ENCODE measurements at places on chromosomes 5 and 9.
A peak's percentile ranks its signal among the peaks of the same experiment; 100 is the strongest.

DNA sequence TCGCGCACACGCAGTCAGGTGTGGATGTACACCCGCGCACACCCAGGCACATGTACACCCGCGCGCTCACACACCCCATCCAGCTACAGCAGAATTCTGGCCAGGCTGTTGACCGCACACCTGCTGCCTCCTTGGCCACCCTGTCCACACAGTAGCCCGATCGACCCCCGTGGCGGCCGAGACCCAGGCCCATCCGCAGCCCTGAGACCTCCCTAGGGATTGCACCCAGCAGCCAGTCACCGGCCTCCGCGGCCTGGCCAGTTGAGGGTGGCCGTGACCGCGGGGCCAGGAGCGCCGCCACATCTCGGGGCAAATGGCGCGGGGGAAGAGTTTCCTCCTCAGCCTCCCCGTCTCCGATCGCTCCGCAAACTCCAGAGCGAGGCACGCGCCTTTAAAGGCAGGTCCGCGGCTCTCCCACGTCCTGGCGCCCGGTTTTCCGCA lies 774 bp upstream of the ADAMTS16 start:
- DNase-seq = no peak

GRCh38 chr5:158174918-158175851 lies 316.2 kb upstream of the CLINT1 start:
- peak; percentile 3 for DNase-seq

DNA sequence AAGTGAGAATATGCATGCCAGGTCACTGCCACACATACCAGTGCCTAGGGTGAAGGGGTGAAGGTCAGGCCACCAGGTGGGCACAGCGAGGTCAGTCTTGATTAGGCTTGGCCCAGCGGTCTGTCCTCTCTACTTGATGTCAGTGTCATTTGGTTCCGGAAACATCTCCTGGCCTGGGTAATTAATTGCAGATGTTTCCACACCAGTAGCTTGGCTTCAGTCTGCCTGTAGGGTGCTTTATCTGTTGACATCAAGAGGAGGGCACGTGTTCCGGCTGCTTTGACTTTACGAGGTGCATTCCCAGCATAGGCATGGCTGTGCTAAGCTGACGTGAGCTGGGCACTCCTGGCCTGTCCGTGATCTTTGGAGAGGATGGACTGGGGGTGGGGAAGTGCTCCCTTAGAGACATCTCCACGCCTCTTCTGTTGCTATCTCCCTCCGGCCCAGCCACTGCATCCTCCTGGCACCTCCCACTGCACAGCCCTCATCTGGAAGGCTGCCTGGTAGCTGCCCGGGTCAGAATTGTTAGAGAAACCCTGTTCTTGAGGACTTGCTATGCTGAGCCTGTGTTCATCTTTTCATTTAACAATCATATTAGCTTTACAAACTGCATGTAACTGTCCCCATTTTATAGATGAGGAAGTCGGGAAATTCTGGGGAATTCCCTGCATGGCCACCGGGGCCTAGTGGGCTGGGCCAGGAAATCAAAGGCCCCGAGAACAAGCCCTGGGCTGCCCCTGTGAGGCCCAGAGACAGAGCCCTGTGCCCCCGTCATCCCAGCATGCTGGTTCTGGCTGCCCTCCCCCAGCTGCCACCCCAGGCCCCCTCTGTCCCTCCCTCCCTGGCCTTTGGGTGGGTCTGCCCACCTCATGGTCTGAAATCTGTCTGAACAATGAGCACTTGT lies 29.1 kb downstream of the JADE2 start:
- DNase-seq = peak; percentile 36

DNA sequence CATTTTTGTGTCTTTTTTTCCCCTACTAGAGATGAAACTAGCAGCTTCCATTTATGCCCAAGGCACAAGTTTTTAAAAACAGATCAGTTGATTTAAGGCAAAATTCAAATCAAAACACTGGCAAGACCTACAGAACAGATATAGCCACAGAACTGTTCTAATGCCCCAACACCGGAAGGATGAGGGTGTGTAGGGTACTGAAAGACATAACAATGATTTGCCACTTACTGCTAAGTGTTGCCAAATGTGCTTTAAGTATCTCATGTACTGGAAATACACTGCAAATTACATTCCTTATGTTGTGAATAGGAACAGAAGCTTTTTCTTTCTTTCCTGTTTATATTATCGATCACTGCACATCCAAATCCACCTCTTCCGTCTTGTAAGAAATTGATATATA lies 189.0 kb downstream of the CETN3 start:
- no peak for DNase-seq

DNA sequence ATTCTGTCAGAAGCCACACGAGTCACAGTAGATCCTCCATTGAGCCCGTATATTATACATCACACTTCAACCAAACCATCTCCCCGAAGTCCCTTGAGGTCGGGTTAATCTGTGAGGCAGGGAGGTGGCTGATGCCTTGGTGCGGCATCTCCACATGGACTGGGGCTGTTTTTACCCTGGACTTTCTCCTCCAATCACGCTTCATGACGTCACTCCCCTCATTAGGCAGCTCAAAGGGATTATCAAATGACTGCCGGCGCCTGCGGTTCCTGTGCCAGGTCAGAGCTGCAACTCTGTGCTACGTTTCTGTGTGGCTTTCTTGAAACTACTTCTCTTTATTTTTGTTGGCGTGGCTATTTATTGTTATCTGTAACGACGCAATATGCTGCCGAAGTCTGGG lies 53.7 kb downstream of the TMOD1 start:
- no peak for DNase-seq

DNA sequence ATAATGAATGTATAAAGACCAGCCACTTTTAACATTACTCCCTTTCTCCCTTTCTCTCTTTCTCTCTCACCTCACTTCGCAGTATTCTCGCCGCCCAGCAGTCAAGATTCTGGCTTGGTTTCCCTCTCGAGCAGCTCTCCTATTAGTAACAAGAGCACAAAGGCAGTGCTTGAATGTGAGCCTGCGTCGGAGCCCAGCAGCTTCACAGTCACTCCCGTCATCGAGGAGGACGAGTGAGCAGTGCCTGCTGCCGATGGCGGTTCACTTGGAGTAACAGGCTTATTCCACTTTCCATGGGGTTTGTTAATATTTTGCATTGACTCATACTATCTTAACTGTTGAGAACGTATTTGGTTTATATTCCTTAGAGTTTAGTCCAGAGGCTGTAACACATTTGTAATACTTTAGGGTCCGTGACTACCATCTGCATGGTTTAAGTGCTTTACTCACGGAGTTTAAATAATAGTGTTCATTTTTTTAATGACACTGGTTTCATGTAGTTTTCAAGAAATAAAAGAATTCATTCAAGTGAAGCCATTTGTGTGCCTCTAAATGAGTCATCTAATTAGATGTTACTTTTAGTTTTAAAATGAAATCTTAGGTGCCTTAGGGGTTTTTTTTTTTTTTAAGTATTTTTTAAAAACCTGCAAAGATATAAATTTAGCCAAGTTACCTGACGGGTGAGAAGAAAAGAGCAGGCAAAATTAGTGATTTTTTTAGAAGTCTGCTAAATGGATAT lies 8.4 kb upstream of the DMRT3 start:
- no peak for DNase-seq

- DNase-seq = no peak
Observed at GRCh38 chr9:131419026-131419614, 25.2 kb downstream of the PRRC2B start.

DNA sequence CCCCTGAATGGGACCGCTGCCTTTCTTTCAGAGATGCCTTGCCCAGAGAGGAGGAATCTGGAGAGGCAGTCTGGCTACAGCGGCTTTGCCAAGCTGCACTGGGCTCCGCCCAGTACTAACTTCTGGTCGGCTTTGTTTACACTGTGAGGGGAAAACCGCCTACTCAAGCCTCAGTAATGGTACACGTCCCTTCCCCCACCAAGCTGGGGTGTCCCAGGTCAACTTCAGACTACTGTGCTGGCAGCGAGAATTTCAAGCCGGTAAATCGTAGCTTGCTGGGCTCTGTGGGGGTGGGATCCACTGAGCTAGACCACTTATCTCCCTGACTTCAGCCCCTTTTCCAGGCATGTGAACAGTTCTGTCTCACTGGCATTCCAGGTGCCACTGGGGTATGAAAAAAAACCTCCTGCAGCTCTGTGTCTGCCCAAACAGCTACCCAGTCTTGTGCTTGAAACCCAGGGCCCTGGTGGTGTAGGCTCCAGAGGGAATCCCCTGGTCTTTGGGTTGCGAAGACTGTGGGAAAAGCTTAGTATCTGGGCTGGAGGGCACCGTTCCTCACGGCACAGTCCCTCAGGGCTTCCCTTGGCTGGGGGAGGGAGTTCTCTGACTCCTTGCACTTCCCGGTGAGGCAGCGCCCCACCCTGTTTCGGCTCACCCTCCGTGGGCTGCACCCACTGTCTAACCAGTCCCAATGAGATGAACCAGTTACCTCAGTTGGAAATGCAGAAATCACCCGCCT lies 171.2 kb downstream of the CWC27 start:
- DNase-seq = no peak

DNA sequence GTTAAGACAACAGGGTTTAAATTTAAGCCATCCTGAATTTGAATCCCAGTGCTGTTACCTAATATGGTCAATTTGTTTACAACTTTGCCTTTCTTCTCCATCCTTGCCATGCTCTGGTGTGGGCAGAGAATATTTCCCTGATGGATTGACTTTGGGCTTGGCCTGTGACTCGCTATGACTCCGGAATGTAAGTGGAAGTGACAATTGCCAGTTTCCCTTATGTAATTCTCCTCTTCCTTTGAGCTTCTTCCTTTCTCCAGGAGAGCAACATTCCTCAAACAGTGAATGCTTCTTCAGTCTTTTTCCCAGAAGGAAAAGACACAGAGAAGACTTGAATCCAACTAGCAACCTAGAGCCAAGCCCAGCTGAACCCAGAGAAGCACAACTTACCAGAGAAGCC lies 159.1 kb downstream of the LURAP1L start:
- no peak for DNase-seq

DNA sequence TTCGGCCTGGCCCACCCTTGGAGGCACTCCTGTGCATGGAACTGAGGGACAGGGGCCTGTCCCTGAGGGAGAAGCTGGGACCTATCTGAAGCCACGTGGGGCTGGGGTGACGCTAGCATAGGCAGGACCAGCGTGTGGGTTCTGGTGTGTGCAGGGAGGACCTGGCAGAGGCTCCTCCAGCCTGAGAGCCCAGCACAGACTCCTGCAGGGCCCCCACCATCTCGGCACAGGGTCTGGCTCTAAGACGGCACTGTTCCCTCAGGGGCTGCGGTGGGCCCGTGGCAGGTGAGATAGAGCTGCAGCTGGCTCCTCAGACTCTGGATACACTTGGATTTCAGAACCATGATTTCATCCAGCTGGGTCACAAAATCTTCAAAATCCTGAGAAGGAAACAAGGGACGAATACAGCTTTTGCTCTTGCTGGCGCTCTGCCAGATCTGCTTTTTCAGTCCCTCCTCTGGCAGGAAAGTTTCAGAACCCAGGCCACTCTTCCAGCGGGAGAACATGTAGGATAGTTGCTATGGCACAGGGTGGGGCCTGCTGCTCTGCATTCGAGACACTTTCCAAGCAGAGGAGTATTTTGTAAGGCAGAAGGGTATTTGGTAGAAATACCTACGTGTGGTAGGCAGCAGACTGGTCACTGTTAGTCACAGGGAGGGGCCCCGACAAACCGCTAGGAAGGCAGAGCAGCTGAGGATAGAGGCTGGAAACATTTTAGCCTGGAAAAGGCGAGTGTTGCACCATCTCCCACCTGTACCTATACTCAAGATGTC lies 74.7 kb downstream of the KIF24 start:
- DNase-seq = no peak

DNA sequence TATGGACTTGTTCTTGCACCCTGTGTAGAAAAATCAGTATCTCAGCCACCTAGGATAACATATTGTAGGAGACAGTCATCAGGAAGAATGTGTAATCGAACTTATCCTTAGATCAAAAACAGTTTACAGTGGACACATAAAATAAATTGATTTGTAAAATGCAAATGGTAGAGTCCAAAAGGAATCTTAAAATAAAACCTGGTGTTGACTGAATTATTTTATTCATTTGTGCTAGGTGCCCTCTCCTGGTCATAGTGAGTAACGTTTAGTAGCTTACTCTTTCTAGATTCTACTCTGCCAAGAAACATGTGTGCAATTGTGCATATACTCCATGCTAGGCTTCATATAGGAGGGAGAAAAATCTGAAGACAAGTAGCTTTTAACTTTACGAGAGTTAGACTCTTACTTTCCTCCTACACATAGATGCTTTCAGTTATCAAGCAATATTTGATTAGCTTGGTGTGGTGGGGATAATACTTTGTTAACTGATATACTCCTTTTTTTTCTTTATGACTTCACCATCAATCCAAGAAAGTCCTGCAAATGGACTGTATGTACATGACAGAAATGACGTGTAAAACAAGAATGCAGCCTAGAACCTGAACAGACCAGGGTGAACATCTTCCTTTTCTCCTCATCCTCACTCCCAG lies 23.7 kb upstream of the LOX start:
- peak; percentile 49 for DNase-seq

DNA sequence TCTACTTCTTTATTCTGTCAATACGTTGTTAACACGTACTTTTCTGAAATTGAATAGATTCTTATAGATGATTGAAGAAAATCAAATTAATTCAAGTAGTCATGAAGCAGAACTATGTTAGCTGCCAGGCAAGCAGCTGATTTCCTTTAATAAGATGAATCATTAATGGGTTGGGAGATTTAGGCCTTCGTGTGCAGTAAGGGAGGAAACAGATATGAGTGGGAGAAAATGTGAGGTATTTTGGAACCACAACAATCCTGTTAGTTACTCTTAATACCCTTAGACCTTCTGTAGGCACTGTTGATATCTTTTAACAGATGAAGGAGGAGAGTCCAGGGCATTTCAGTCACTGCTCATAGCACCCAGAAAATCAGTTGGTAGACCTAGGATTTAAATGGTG lies 121.0 kb downstream of the AOPEP start:
- no peak for DNase-seq

DNA sequence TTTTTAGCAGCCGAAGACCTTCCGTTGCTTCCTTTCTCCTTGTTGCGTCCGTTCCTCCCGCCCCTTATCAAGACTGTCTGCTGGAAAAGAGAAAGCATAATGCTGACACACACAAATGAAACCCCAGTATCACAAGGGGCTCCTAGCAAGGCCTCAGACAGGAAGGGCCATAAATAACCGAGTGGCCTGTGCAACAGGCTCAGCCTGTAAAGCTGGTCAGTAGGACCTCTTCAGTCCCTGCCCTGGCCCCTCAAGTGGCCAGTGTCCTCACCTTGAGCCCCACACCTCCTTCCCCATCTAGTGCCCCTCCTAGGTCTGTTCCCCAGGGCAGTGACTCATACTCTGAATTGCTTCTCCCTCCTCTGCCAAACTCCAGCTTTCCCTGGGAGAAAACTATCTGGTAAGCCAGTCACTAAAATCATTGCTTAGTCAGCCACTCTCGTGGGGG lies 174.6 kb upstream of the IL12B start:
- DNase-seq = no peak

- DNase-seq = no peak
Observed at GRCh38 chr5:144121577-144121976, 48.9 kb downstream of the YIPF5 start.

GRCh38 chr5:17395106-17395880 lies 102.7 kb upstream of the TAF11L2 start:
- no peak for DNase-seq

Measured in hematopoietic multipotent progenitor cell treated with erythropoietin and hydrocortisone succinate and interleukin-3 and kit ligand, for 15 days (in vitro differentiated cells).